NCI-H1105 treated with DMSO at 0.1 percent for 48 hours (cell line): ENCODE measurements at places on chromosomes 6 and 20.

GRCh38 chr6:111721753-111722154, 116.1 kb upstream of the TRAF3IP2 start:
- DNase-seq: no peak

- DNase-seq: peak; percentile 75
Measured at GRCh38 chr6:163260111-163260895, 154.2 kb upstream of the QKI start.

DNA sequence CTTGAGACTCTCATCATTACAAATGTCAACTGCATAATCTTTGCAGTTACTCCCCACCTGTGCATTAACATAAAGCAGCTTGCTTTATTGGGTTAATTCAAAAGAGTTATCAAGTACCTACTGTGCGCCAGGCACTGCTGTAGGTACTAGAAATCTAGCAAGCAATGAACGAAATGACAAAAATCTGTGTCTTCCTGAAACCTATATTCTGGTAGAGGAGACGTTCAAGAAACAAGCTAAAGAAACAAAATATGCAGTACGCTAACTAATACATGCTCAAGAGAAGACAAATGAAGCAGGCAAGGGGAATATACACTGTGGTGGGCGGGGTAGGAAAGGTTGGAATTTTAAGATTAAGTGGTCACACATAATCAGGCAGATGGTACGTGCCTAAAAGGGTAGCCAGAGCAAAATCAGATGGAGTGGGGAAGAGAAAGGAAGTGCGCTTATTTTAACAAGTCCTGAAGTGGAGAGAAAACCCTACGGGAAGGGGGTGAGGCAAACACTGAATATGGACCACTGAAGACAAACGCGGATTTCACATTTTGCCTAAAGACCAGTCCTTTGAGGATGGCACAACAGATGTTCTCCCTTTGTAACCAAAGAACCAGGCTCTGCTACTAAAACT, 1.2 kb downstream of the ELOVL2 start:
- no peak for DNase-seq

DNA sequence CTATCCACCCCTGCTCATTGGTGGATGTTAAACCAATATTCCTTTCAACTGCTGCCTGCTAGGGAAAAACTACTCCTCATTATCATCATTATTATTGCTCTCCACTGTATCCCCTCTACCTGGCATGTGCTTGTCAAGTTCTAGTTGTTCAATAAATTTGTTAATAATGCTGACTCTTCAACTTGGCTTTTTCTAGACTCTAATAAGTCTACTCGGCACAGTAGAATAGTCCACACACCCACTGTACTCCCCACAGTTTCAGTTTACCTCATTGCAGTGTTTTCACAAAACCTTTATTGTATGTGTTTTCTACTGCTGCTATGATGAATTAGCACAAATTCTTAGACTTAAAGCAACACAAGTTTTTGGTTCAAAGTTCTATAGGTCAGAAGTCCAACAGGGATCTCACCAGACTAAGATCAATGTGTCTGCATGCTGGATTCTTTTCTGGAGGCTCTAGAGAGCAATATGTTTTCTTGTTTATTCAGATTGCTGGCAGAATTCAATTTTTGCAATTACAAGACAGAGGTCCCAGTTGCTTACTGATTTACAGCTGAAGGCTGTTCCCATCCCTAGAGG, 13.1 kb downstream of the BTN3A1 start:
- DNase-seq: no peak

- no peak for DNase-seq
Measured at GRCh38 chr6:139297921-139298320, 6.1 kb upstream of the TXLNB start.

GRCh38 chr6:149194820-149195558, 122.5 kb upstream of the TAB2 start:
- DNase-seq: no peak

GRCh38 chr6:166713434-166714186, 86.6 kb upstream of the RPS6KA2 start:
- no peak for DNase-seq

- DNase-seq: no peak
Measured at GRCh38 chr6:89954721-89955148, 60.5 kb downstream of the GJA10 start.

- no peak for DNase-seq
Measured at GRCh38 chr6:133740816-133741215, 148.1 kb upstream of the TCF21 start.

GRCh38 chr6:157631412-157631811, 191.6 kb upstream of the SNX9 start:
- DNase-seq: no peak

GRCh38 chr6:156943816-156944215, 166.6 kb downstream of the ARID1B start:
- DNase-seq: no peak

DNA sequence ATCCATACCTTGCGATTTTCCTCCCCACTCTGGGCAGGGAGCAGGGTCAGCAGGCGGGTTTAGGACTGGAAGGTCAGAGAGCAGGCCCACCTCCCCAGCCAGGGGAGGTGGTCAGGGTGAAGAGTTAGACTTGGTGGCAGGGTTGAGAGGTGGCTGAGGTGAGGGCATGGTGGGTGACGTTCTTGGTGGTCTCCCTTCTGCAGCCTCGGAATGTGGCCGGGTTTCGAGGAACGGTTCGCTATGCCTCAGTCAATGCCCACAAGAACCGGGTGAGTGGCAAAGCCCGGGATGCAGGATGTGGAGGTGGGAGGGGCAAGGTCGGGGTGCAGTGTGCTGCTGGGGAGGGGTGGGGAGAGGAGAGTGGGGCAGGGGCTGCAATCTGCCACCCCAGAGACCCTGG, 11.6 kb downstream of the TTBK1 start:
- DNase-seq: no peak

DNA sequence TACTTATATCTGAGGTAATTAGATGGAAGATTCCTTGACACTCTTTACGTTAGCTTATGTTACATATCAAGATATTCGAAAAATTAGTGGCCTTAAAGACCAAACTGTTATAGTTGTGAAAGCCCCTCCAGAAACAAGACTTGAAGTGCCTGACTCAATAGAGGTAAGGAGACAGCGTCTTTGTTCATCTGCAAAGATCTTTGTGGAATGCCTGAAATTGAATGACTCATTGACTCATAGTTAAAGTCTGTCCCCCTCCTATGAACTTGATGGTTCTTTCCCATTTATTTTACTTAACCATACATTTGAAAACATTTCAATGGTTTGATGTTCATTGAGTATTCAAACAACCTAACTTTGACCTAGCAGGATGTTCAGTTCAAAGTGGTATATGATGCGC, 47.6 kb upstream of the CDKAL1 start:
- no peak for DNase-seq

DNA sequence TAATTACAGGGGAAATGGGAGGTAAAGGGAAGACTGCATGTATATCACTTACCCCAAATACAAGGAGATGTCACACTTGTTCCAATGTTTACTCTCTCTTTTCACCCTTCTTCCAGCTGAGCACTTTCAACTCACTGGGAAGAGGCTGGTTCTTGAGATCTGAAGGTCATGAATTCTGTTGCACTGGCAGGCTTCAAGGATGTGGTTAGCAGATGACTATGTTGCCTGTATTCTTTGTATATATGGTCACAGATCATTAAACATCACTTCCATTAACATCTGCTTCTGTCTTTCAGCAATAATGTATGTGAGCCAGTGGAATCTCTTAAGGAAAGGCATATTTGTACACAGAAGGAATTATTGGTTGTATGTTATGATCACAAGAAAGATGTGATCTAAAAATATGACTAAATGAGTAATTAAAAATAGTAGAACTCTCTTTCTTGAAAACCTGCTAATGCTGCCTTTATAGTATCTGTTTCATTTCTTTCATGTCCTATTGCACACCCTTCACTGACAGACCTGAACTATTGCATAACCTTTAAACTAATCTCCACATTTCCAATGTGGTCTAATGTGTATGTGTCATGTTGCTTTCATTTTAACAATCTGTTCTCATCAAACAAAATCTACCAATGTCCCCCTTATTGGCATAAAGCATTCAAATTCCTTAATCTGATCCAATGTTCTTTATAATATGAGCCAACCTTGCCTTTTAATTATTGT, 131.4 kb upstream of the EPHA7 start:
- peak; percentile 41 for DNase-seq

GRCh38 chr20:57536120-57536708, 11.3 kb upstream of the CTCFL start:
- DNase-seq: no peak

- no peak for DNase-seq
Measured at GRCh38 chr6:20025681-20026080, 186.6 kb downstream of the MBOAT1 start.

- DNase-seq: peak; percentile 71
Measured at GRCh38 chr6:124812067-124812466, 150.2 kb upstream of the RNF217 start.

DNA sequence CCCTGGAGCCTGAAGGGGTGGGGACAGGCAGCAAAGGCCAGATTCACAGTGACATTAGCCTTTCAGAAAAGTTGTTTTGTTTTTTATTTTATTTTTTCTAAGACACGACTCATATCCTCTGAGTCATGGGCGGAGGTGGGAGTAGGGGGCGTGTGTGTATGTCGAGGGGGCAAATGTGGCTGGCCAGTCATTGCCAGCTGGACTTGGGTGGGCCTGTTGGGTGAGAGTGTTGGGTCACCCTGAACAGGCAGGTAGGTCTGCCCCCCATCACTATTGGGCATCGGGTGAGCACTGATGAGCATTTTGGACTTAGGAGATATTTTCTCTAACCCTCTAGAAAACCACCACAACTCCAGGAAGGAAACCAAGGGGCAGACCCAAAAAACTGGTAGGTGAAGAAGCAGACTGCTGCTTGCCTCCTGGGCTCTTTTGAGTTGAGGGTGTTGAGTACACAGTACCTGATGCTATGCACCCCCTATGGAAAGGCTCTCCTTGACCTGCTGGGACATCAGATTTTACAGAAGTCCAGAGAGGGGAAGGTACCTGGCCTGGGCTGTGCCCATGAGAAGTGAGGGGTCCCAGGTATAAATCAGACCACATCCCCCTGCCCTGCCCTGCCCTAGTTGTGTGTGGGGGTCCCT, 5.6 kb downstream of the SMIM29 start:
- DNase-seq: no peak

DNA sequence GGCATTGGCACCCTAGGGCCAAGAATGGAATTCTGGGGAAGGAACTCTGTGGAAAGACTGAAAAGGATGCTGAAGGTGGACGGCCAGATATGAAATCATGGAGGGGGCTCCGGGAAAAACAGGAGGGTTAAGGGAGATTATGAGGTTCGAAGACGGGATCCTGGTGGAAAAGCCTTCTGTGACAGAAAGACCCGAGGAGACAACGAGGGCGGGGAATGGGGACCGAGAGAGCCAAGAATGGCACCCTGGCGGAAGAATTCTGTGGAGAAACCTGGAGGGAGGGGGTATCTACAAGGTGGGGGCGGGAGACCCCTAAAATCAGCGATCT, 426 bp downstream of the TRMT6 start:
- DNase-seq: no peak

GRCh38 chr20:23856736-23857135, 22.8 kb downstream of the CST5 start:
- DNase-seq: no peak

DNA sequence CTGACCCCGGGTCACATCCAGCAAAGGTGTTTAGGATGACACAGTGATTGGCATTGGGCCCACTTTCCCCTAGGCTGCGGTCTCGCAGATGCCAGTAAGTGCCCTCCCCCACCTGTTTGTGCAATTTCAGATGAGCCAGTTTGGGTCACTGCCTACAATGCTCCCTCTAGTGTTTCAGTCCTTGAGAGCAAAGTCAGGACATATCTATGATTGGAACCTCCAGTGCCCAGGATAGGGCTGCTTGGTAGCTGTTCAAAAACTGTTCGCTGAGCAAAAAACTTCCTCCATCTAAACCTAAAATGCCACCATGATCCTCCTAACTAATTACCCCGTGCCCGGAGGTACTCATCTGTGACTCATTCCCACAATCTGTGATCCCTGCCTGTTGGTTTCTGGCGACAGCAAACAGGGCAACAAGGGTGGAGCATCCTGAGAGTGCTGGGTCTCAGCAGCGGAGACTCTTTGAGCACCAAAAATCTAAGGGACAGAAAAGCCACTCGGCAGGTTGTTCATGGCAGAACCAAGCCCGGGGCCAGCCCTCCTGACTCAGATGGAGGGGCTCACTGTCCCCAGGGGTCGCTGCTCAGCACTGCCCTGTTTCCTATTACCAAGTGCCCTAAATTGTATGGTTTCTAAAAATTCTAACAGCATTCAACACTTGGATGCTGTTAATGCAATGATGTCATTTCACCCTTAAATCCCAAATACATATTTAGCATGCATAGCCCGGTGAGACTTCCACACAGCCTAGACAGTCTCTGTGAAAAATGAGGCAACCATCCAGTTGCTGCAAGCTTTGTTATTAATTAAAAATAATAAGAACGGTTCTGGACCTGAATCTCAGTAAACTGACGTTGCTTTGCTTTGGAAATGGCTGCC, 5.0 kb downstream of the VSX1 start:
- DNase-seq: peak; percentile 89

GRCh38 chr6:147709396-147710272, 201.1 kb downstream of the SAMD5 start:
- DNase-seq: no peak
